A549 treated with Hydrocortisone at 1 μM for 4 hours (cell line): ENCODE measurements at places on chromosomes 1 and 21. TPM values are rescaled to one million over a fixed set of nuclear protein-coding genes. Genes with fewer than 3 reads are reported as not detected.

Gene NKAIN1
- 0.95 to 1.6 TPM (median 1.1 TPM) in 5 replicates for total RNA-seq

Gene ADORA1
- total RNA-seq: 0.59 to 0.90 TPM (median 0.72 TPM) in 5 replicates

Gene SPRR2A
- total RNA-seq: not detected in 5 replicates

Gene LHX8
- 0.69 to 1.3 TPM (median 1.3 TPM) in 5 replicates for total RNA-seq

Gene IVNS1ABP
- total RNA-seq: 23.1 to 29.6 TPM (median 27.1 TPM) in 5 replicates

Gene UBE2J2
- total RNA-seq: 36.7 to 49.8 TPM (median 47.1 TPM) in 5 replicates
